Cerebellar cortex (tissue), 1 donor: ENCODE measurements at places on chromosomes 2 and 18.

GRCh38 chr2:150376553-150377335 lies 110.7 kb downstream of the RND3 start:
- DNase-seq, result no peak

DNA sequence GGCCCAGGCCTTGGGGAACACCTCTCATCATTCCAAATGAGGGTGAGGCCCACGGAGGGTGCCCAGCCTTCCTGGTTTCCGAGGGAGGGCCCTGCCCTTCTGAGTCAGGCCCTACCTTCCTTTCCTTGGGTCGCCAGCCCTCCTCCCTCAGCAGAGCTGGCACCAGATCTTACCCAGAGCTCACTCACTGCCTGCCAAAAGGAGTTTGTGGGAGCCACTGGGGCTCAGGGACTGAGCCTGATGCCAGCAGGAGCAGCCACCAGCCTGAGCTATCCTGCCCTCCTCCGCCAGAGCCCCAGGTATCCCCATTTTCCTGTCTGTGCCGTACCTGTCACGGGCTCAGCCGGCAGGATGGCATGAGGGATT lies 64.1 kb downstream of the NRP2 start:
- DNase-seq, result peak; percentile 50

GRCh38 chr2:159677654-159678053 lies 34.7 kb upstream of the MARCHF7 start:
- peak; percentile 22 for DNase-seq

- no peak for DNase-seq
Observed at GRCh38 chr2:36650031-36650829, 46.3 kb upstream of the VIT start.

GRCh38 chr2:39379643-39380524 lies 57.2 kb downstream of the MAP4K3 start:
- peak; percentile 93 for DNase-seq

- no peak for DNase-seq
Observed at GRCh38 chr2:206881708-206882410, 57.5 kb upstream of the CPO start.

DNA sequence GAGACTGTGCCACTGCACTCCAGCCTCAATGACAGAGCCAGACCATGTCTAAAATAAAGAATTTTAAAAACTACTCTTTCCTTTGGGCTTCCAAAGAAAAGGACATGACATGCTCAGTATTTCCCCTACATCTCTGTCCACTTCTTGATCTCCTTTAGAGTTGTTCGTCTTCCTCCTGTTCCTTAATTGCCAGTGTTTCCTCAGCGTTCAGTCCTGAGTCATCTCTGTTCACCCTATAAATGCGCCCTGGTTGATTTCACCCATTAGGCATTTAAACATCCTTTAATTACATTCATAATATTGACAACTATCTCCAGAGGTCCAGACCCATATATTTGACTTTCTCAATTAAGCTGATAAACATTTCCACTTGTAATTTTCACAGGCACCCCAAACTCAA lies 64.0 kb downstream of the AAK1 start:
- no peak for DNase-seq
